PC-9 (cell line): ENCODE measurements at places on chromosomes 2 and 18.
A peak's percentile ranks its signal among the peaks of the same experiment; 100 is the strongest.

GRCh38 chr2:232485757-232486557 is 1.7 kb downstream of the ECEL1 start:
- no peak for DNase-seq

GRCh38 chr18:79847606-79848293 is 50.0 kb downstream of the KCNG2 start:
- no peak for DNase-seq

- DNase-seq: no peak
Measured at GRCh38 chr18:30889519-30890301, 152.8 kb downstream of the DSC3 start.

DNA sequence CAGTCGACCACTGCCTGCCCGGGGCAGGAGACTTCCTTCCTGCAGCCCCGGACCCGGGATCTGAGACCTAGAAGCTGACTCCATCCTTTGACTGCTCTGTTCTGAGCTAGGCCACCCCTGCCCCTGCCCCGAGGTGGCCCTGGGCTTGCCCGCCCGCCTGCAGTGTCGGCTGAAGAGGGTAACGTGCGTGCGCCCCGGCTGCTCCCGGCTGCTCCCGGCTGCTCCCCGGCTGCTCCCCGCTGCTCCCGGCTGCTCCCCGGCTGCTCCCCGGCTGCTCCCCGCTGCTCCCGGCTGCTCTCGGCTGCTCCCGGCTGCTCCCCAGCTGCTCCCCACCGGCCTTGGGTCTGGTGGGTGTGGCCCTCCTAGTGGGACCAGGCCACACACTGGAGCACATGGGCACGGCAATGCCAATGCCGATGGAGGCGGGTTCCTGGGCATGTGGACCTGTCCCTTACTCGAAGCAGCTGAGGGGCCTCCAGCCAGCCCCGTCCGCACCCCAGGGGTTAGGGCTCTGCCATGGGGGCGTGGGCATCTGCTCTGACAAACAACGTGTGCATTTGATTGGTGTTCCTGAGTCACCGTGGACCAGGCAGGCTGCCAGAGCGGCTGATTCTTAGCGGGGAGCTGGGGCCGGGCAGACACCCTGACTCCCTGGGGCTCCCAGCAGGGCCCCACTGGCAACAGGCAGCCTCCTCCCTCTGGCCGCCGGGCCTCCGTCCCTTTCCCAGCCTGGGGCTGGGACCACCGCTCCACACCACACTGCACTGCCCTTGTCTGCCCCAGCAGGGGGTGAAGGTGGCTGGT is 2.0 kb upstream of the GAL3ST2 start:
- peak; percentile 91 for DNase-seq

DNA sequence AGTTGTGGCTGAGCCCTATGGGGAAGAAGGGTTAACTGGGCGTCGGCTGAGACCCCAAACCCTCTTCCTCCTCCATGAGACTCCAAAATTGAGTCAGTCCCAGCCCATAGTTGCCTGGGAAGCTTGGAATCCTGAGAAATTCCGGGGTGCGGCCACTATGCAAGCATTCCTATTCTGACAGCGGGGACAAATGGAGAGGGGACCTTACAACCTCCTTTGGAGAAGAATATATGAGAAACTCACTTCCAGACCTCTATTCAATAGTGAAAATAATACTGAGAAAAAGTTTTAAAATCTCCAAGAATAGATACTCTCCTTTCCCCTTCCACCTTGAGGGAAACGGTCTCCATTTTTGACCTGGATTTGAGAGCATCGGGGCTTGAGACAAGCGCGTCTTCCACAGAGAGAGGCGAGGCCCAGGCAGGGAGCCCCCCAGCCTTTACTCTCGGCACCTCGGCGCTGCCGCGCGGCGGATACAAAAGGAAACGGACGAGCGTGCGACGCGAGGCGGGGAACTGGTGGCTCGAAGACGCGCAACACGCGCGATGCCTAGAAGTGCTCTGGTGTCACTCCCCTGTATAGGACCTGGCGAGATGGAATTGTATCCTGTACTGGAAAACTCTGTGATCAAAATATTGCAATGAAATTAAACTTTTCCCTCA is 11.1 kb downstream of the NR4A2 start:
- DNase-seq: no peak

GRCh38 chr2:51103205-51103604 is 71.3 kb upstream of the NRXN1 start:
- DNase-seq: peak; percentile 69

DNA sequence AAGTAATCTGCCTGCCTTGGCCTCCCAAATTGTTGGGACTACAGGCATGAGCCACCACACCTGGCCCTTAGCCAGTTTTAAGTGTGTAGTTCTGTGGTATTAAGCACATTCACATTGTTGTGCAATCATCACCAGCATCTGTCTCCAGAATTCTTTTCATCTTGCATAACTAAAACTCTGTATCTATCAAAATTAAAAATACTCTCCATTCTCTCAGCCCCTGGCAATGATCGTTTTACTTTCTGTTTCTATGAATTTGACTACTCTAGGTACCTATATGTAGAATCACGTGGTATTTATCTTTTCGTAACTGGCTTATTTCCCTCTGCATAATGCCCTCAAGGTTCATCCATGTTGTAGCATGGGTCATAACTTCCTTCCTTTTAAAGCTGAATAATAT is 45.5 kb upstream of the CAVIN2 start:
- DNase-seq: no peak

DNA sequence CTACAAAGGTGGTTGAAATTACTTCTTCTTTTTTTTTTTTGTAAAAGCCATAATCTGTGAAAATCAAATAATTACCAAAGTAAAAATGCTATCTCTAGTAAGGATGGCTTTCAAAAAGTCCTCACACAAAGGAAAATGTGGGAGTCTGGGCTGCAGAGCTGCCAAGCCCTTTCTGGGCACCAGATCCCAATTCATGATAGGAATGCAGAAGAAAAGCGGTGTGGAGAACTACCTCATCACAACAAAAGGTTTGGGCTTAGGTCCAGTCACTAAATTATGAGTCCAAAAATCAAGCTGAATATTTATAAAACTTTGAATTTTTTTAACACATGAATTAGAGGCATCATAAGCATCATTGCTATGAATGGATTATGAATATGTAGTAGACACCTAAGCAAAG is 30.8 kb upstream of the EPHA4 start:
- no peak for DNase-seq

DNA sequence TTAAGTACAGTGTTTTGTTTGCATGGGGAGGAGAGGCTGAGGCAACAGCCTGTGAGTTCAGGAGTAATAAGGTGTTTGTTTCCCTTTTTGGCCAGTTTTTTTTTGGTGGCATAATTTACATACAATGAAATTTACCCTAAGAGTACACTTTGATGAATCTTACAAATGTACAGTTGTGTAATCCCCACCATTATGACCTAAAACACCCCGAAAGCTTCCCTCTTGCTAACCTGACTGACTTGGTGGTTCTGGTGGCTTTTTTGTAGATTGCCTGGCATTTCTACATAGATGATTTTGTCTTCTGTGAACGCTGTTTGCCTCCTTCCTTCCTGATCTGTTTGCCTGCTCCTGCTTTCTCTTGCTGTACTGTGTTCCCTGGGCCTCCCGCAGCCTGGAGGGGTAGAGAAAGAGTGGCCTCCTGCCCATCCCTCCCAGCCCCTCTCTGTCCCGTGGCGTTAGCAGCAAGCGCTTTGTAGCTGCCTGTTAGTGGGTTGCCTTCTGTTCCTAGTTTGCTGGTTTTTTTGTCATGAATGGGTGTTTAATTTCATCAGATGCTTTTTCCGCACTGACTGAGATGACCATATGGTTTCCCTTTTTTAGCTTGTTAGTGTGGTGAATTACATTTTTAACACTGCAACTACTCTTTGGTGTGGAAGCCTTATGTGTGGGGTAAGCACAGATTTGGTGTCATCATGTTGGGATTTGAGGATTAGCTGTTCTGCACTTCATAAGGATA is 32.1 kb downstream of the ASAP2 start:
- DNase-seq: no peak

DNA sequence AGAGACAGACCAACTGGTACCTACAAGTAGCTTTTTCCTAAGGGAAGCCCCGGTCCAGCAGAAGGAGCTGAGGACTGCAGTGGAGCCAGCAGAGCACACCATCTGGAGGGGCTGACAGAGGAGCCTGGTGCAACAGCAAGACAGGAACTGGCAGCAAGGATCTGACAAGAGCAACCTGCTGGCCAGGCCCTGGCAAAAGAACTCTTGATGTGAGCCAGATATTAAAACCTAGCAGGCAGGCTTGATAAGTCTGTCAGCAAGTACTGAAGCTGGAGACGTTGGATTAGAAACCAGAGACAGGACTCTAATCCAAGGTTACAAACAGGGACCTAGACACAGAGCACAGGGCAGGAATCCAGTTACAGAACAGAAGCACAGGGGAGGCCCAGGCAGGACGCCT is 260.7 kb upstream of the MGAT5 start:
- no peak for DNase-seq

GRCh38 chr18:51946946-51947345 is 393.1 kb upstream of the DCC start:
- DNase-seq: no peak

GRCh38 chr2:216286616-216287231 is 85.6 kb downstream of the MARCHF4 start:
- DNase-seq: no peak

- DNase-seq: no peak
Measured at GRCh38 chr2:165149439-165149838, 54.4 kb downstream of the SCN3A start.

GRCh38 chr2:44894058-44894457 is 47.4 kb upstream of the SIX3 start:
- no peak for DNase-seq

- no peak for DNase-seq
Measured at GRCh38 chr2:147420517-147420916, 424.3 kb upstream of the ACVR2A start.

- no peak for DNase-seq
Measured at GRCh38 chr2:62801814-62802523, 96.5 kb downstream of the EHBP1 start.

- no peak for DNase-seq
Measured at GRCh38 chr2:170895023-170895757, 33.9 kb upstream of the GORASP2 start.

- DNase-seq: peak; percentile 69
Measured at GRCh38 chr2:31704561-31705212, 123.9 kb upstream of the SRD5A2 start.

DNA sequence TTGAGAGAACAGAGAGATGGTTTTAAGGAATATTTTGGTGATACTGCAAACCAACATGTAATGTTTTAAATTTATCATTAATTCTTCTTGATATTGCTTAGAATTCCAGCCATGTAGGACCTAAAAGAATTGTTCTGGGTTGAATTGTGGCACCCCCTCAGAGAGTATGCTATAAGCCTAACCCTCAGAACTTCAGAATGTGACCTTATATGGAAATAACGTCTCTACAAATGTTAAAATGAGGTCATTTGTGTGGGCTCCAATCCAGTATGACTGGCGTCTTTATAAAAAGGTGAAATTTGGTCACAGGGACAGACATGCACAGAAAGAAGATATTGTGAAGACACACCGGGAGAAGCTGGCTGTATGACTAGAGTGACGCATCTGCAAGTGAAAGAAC is 193.6 kb downstream of the NRXN1 start:
- no peak for DNase-seq

DNA sequence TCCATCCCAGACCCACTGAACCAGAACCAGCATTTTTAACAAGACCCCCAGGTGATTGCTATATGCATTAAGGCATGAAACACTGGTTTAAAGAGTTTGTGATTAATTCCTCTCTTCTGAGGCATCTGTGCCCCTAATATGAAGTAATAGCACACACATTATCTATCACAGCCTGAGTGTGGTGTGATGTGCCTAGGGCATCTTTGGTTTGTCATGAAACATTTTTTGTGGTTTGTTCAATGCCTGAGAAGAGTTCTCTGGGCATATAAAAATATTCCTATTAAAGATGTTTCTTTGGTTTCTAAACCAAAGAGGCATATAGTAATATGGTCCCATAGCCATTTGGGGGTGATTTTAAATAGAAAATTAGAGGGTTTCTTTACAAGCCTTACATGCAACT is 221.7 kb upstream of the SPOPL start:
- no peak for DNase-seq

GRCh38 chr2:161273038-161273760 is 35.0 kb upstream of the PSMD14 start:
- peak; percentile 41 for DNase-seq

- no peak for DNase-seq
Measured at GRCh38 chr2:119463990-119464389, 32.3 kb downstream of the TMEM37 start.

- no peak for DNase-seq
Measured at GRCh38 chr2:181189951-181190350, 209.5 kb downstream of the UBE2E3 start.

DNA sequence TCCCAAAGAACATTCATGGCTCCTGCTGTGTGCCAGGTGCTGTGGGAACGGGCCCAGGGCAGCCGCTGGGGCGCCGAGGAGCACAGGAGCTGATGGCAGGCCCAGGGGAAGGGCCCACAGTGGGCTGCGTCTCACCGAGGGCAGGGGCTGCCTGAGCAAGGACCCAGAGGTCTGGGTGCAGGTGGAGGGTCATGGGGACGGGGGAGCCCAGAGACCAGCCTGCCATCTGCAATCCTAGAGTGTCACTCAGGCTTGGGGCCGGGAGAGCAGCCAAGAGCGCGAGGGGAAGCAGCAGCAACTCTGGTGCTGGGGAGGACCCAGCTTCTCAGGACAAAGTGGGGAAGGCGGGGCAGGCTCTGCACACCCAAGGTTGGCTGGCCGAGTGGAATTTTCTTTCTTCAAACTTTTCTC is 207.4 kb downstream of the HDAC4 start:
- DNase-seq: no peak

GRCh38 chr2:3222636-3223035 is 155.0 kb downstream of the EIPR1 start:
- DNase-seq: peak; percentile 3

DNA sequence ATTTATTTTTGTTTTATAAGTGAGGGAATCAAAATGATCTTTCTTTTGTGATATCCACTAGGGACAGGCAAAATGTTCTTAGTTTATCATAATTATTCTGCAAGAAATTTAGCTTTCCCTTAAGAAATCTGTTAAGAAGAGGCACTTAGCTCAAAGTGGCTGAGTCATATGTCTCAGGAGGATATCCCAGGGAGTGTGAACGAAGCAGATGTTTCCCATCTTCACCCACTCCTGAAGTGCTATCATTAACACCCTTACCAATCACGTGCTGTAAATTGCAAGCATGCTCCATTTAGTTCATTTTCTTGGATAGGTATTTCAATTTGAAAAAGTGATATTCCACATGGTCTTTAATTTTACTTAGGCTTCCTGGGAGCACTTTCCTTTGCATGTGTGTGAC is 774.3 kb upstream of the TMEFF2 start:
- DNase-seq: no peak

DNA sequence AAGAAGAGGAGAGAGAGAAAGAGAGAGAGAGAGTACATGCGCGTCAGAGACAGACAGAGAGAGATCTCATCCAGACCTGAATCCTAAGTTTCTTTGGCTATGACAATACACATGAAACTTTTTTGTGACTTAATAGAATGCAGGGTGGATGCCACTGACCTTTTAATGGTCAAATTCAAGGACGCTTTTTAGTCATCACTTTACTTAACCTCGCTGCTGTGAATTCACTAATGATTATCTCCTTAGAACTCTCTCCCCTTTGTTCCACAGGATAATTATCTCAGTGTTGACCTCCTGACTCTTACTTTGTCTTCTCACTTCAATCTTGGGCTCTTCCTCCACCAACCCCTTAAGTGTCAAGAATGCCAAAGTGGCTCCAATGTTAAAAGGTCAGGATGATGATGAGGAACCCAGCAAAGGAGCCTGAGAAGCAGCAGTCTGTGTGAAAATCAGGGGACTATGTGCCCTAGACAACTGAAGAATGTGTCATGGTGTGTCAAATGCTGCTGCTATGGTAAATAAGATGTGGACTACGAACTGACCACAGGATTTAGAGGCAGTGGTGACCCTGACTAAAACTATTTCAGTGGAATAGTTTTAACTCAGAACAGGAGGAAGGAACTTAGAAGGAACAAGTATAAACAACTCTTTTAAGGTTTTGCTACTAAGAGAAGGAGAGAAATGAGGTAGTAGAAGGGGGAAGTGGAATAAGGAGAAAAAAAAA is 382.1 kb downstream of the ZEB2 start:
- no peak for DNase-seq
